Posterior cingulate gyrus (tissue), 11 donors: ENCODE measurements at places on chromosomes 3 and 15.
A peak's percentile ranks its signal among the peaks of the same experiment; 100 is the strongest.

DNA sequence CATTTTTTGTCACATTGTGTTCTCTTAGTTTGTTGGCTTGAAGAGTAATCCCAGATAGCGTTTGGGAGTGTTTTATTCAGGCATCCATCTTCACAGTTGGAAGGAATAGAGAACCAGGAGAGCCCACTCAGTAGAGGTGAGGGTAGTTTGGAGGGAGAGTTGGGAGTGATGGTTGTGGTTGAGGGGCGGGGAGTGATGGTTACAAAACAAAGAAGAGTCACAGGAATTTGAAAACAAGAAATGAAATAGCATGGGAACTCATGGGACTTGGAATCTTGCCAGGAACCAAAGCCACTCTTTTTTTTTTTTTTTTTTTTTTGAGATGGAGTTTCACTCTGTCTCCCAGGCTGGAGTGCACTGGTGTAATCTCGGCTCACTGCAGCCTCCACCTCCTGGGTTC, 36.3 kb downstream of the DUT start:
- DNase-seq, result no peak

DNA sequence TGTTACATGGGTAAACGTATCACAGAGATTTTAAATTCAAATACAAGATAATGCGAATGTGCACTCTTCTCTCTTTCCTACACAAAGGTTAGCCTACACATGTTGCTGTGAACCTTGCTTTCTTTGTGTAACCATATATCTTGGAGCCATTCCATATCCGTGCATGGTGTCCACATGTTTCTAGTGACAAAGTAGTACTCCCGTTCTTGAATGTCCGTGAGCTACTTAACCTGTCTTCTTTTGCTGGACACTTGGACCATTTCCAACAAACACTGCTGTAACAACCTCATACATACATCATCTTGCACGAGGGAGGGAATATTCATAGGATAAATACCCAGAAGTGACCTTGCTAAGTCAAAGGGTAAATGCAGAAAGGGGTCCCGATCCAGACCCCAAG, 75.0 kb downstream of the STRIT1 start:
- no peak for DNase-seq

DNA sequence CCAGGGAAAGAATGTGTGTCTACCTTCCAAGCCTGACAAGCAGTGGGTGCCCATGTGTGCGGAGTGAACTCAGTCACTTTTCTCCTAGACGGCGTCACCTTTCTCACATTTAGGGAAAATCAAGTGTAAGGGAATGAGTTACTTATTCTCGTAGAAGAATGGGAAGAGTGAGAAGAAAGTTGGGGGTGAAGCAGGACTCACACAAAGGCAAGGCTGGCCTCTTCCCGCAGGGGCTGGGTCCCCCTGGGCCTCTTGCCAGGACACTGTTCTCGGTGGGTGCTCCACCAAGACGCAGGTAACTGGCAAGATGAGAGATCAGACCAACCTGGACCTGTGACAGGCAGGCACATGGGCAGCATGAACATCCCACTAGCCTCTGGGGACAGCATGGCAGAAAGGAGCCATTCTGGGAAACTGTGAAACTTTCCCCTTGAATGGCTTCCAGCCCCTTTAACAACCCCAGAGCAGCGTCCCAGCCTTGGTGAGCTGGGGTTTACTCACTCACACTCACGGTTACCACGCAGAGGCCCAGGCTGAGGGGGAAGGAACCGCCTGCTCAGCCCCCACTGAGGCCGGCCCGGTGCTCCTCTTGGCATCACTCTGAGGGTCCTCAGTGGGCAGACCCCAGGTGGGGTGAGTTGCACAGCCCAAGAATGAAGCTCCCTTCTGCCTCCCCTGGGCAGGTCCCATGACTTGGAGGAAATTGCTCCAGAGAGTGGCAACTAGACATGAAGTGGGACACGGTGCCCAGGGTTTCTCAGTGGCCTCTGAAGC, 15.0 kb upstream of the SRP14 start:
- DNase-seq, result no peak

GRCh38 chr3:136979684-136980083, 21.9 kb downstream of the IL20RB start:
- DNase-seq, result no peak

- peak; percentile 79 for DNase-seq
Observed at GRCh38 chr3:128011140-128011539, 41.1 kb upstream of the SEC61A1 start.
